ENCODE measurements at places on chromosomes 3 and 15. TPM values are rescaled to one million over a fixed set of nuclear protein-coding genes. Genes with fewer than 3 reads are reported as not detected.

DNA sequence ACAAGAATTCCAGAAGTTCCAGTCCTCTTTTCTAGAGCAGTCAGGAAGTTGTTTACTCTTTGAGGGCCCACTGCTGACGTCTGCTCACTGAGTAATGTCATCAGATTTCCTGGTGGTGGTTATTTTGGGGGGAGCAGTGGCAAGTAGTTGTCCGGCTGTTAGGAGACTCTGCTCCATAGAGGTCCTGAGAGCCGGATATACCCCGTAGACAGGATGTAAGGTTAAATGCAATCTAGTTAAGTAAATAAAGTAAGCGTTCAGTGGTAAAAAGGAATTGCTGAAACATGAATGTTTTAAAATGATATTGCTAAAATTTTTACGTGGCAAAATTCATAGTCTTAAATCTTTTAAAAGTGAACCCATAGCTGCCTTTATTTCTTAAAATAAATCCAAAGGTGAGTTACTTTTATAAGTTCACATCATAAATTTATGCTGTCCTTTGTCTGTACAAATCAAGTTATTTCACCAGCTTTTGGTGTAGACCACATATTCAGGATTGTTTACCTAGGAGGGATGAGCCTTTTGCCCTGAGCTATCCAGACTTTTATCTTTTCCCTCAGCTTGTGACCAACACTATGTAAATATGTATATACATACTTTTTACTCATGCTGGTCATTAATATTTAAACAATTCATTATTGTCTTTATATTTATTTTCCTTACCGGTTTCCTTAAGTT lies 65.8 kb downstream of the PDE8A start:
- no peak overlapping the region for H3K4me3 ChIP-seq
- H3K36me3 ChIP-seq, result no peaks in the 10 kb centered on the region

DNA sequence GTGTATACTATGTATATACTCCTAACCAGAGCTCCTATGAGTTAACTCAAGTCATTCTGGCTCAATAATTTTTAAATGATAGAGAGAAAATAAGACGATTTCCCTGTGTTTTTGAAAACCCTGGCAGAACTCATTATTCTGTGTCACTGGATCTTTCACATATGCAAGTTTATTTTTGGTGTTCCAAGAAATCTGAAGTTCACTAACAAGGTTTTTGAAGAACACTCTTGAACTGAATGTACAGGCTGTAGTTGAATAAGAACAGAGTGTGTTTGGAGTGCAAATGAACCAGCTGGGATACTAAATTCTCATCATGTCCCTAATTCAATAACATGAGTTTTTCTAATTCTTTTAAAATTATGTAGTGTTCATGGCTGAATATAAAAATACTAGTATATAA lies 466.9 kb upstream of the SUCLG2 start:
- H3K27me3 ChIP-seq, result no peaks in the 10 kb centered on the region
- H3K4me1 ChIP-seq, result no peaks in the 10 kb centered on the region
- no peak for DNase-seq
- no peak overlapping the region for H3K27ac ChIP-seq
- no peaks in the 10 kb centered on the region for H3K36me3 ChIP-seq

- no peaks in the 10 kb centered on the region for H3K4me1 ChIP-seq
- H3K27ac ChIP-seq, result no peak overlapping the region
- no peak overlapping the region for H3K4me3 ChIP-seq
These were observed 149.2 kb upstream of the TOPAZ1 start for GRCh38 chr3:44092497-44092896.

DNA sequence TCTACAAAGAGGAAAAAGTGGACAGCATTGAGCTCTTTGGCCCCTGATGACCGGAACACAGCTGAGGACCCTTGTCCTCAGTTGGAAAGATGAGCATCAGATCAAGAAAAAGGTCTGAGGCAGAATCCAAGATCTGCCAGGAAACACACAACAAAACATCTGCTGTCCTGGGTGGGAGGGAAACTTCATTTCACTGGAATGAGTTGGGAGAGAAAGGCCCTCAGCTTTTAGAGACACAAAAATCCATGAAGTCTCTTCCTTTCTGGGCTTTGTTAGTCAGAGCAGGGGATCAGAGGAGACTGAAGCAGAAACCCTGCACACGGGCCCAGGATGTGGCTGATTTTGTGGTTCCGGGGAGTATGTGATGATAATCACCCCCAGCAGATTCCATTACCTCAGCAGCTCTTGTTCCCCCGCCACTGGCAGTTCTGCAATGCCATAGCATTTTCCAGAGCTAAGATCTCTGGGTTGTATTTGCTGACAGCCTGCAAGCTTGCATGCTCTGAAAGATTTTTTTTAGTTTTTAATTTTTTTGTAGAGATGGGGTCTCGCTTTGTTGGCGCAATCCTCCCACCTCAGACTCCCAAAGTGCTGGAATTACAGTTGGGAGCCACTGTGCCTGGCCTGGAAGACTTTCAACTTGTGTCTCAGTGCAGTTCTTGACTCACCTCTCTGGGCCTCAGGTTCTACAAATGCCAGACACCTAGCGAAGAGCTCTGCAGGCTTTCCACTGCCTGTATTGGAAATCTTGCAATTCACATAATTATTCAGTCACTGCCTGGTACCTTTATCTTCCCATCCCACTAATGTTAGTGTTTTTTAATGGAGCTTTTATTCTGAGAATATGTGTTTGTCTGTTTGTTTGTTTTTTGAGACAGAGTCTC lies 5.8 kb upstream of the TATDN2 start:
- no peak overlapping the region for H3K4me3 ChIP-seq
- no peaks in the 10 kb centered on the region for H3K27me3 ChIP-seq
- DNase-seq, result no peak

The CLDN18 gene
- not detected for total RNA-seq

The PLCL2 gene
- 9.6 TPM for total RNA-seq
